ENCODE measurements at places on chromosomes 1 and 21. TPM values are rescaled to one million over a fixed set of nuclear protein-coding genes. Genes with fewer than 3 reads are reported as not detected.
A peak's percentile ranks its signal among the peaks of the same experiment; 100 is the strongest.

- no peak for DNase-seq
- no peaks in the 10 kb centered on the region for H3K4me1 ChIP-seq
- H3K27ac ChIP-seq: no peak overlapping the region
- H3K36me3 ChIP-seq: no peaks in the 10 kb centered on the region
- H3K27me3 ChIP-seq: no peaks in the 10 kb centered on the region
- H3K4me3 ChIP-seq: no peak overlapping the region
Measured at GRCh38 chr1:24283326-24284155, 35.6 kb upstream of the GRHL3 start.

DNA sequence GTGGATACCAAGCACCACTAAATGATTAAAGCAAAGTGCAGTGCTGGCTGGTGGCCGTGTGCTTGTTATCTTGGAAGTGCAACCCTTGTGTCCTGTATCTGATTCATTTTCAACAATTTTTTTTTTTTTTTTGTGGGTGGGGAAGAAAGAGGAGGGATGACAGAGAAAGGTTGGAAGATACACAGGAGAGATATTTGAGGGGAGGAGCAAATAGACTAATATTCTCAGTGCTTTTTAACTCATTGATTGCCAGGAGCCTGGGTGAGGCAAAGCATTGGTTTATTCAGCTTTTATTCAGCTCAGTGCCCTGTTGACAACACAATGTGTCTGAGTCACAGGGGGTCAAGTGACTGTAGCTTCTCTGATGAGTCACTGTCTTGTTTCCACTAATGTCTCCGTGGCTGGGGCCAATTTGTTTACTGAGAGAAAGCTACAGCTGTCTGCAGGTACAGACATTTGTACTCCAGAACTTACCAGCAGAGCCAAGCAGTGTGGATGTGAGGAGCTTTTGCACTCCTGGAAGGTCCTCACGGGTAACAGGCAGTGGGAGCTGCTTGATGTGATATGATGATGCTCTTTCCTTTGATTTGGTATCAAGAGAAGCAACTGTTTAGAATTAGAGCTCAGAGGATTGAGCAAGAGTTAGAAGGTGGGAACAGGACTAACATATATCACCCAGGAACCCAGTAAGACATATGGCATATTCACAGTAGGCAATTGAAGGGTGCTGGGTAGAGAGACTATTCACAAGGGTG, 23.6 kb upstream of the DNM3 start:
- H3K4me3 ChIP-seq: no peak overlapping the region
- no peaks in the 10 kb centered on the region for H3K36me3 ChIP-seq
- H3K27me3 ChIP-seq: no peaks in the 10 kb centered on the region
- DNase-seq: no peak

NBPF4 gene
- total RNA-seq: 0.11 TPM

- H3K36me3 ChIP-seq: no peaks in the 10 kb centered on the region
- H3K27ac ChIP-seq: no peak overlapping the region
- H3K4me1 ChIP-seq: peaks cover 10% of the 10 kb centered on the region
- no peak overlapping the region for H3K4me3 ChIP-seq
- H3K27me3 ChIP-seq: no peaks in the 10 kb centered on the region
Measured at GRCh38 chr1:54600947-54601721, 22.2 kb downstream of the FAM151A start.

- peaks cover 13% of the 10 kb centered on the region for H3K36me3 ChIP-seq
- peaks cover 64% of the 10 kb centered on the region for H3K4me1 ChIP-seq
- H3K27me3 ChIP-seq: no peaks in the 10 kb centered on the region
- peak overlapping the region; percentile 25 for H3K4me3 ChIP-seq
- no peak for DNase-seq
- peak overlapping the region; percentile 6 for H3K27ac ChIP-seq
Measured at GRCh38 chr1:9689971-9690381, 38.4 kb downstream of the PIK3CD start.

UBASH3A gene
- total RNA-seq: 38.7 TPM

GRCh38 chr21:19553919-19554615, 1150.5 kb upstream of the TMPRSS15 start:
- H3K36me3 ChIP-seq: no peaks in the 10 kb centered on the region
- H3K27ac ChIP-seq: no peak overlapping the region
- no peak for DNase-seq
- no peaks in the 10 kb centered on the region for H3K4me1 ChIP-seq

AKR7A3 gene
- total RNA-seq: 0.50 TPM

DNA sequence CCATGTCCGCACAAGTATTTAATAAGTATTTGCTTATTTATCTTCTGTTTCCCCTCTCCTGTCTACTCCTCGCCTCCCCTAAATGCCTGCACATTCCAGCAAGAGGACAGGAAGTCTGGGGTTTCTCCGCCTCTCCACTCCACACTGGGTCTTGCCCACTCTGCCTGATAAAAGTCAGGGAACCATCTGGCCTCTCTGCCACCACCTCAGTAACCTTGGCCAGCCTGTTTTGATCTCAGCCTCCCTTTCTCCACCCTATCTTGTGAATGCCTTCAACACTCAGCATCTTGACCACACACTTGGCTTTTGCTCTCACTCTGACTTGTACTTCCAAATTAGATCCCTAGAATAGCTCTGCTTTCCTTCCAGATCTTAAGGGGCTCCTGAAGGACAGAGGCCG, 165.3 kb upstream of the UBE2U start:
- no peak for DNase-seq
- H3K4me3 ChIP-seq: no peak overlapping the region
- H3K4me1 ChIP-seq: no peaks in the 10 kb centered on the region

- H3K36me3 ChIP-seq: no peaks in the 10 kb centered on the region
- no peaks in the 10 kb centered on the region for H3K27me3 ChIP-seq
- H3K27ac ChIP-seq: no peak overlapping the region
- no peak overlapping the region for H3K4me3 ChIP-seq
- no peak for DNase-seq
Measured at GRCh38 chr21:15026370-15026769, 38.4 kb downstream of the NRIP1 start.

SHE gene
- not detected for total RNA-seq

DNA sequence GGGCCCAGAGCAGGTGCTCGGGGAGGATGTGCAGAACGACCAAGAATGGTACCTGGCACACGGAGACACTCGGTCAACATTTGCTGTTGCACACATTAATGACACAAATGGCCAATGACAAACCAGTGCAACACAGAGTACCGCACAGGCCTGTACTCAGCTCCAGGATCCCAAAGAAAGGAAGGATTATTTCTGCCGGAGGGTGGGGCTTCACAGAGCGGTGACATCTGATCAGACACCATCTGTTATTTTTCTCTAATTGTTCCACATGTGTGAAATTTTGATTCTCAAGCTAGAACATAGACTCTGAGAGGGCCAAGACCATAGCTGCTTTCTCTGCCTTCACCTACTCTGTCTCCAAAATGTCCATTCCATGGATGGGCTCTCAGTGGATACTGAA, 100.4 kb downstream of the MRPL37 start:
- H3K27ac ChIP-seq: no peak overlapping the region
- H3K36me3 ChIP-seq: no peaks in the 10 kb centered on the region
- no peaks in the 10 kb centered on the region for H3K27me3 ChIP-seq
- peaks cover 77% of the 10 kb centered on the region for H3K4me1 ChIP-seq

- H3K4me3 ChIP-seq: no peak overlapping the region
- no peak for DNase-seq
- no peak overlapping the region for H3K27ac ChIP-seq
- H3K36me3 ChIP-seq: no peaks in the 10 kb centered on the region
Measured at GRCh38 chr1:115991909-115992308, 15.6 kb downstream of the SLC22A15 start.

PLEKHA6 gene
- total RNA-seq: 0.13 TPM

- no peaks in the 10 kb centered on the region for H3K27me3 ChIP-seq
- no peak overlapping the region for H3K4me3 ChIP-seq
- H3K27ac ChIP-seq: no peak overlapping the region
- H3K36me3 ChIP-seq: no peaks in the 10 kb centered on the region
Measured at GRCh38 chr21:20418353-20418752, 579.9 kb upstream of the NCAM2 start.

KCNT2 gene
- total RNA-seq: not detected

- H3K36me3 ChIP-seq: no peaks in the 10 kb centered on the region
- no peak for DNase-seq
- H3K27me3 ChIP-seq: peaks cover 4% of the 10 kb centered on the region
- H3K4me3 ChIP-seq: no peak overlapping the region
- H3K4me1 ChIP-seq: no peaks in the 10 kb centered on the region
Measured at GRCh38 chr1:31689854-31690253, 14.0 kb downstream of the COL16A1 start.

GRCh38 chr1:44819608-44820327, 11.4 kb downstream of the BTBD19 start:
- H3K36me3 ChIP-seq: no peaks in the 10 kb centered on the region
- DNase-seq: peak; percentile 89

- H3K36me3 ChIP-seq: no peaks in the 10 kb centered on the region
- DNase-seq: no peak
- H3K27me3 ChIP-seq: no peaks in the 10 kb centered on the region
- no peak overlapping the region for H3K27ac ChIP-seq
- H3K4me3 ChIP-seq: no peak overlapping the region
Measured at GRCh38 chr1:226981386-226981817, 41.3 kb downstream of the COQ8A start.

- no peaks in the 10 kb centered on the region for H3K4me1 ChIP-seq
- DNase-seq: no peak
- H3K27me3 ChIP-seq: no peaks in the 10 kb centered on the region
- H3K36me3 ChIP-seq: peaks cover 16% of the 10 kb centered on the region
- no peak overlapping the region for H3K27ac ChIP-seq
- no peak overlapping the region for H3K4me3 ChIP-seq
Measured at GRCh38 chr1:6184083-6184783, 4.1 kb upstream of the CHD5 start.

NMNAT2 gene
- total RNA-seq: not detected

DNA sequence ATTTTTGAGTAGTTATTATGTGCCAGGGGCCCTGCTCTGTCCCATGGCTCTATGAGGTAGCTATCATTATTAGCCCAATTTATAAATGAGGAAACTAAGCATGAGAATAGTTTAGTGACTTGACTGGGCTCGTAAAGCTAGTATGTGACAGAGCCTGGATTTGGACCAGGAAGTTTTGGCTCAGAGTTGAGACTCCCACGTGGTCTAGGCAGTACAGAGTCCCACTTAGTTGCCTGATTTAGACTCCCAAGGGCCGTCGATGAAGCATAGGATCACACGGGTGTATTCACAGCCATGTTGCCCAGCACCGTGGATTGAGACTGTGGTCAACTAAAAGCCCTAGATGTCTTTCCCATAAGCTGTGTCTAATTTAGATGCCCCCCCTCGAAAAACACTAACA, 81.7 kb downstream of the DDX20 start:
- H3K4me3 ChIP-seq: no peak overlapping the region
- no peak for DNase-seq
- H3K4me1 ChIP-seq: no peaks in the 10 kb centered on the region
- no peaks in the 10 kb centered on the region for H3K27me3 ChIP-seq

CYP4A11 gene
- not detected for total RNA-seq

DNA sequence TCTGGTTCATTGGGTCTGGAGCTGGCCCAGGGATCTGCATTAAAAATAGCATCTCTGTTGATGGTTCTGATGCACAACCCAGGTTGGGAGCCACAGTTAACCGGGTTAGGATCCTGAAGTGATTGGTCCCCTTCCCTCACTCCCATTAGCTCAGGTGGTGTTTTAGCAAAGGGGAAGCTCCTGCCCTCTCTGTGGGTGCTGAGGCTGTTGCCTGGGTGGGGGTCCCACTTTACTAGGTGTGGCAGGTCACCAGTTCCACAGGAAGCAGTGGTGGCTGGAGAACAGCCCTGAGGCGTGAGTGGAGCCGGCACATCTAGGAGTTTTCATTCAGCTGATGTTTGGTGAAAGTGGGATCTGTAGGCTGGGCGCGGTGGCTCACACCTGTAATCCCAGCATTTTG, 86.5 kb downstream of the MAN1C1 start:
- H3K27ac ChIP-seq: no peak overlapping the region
- H3K36me3 ChIP-seq: peaks cover 4% of the 10 kb centered on the region
- no peak for DNase-seq
- H3K27me3 ChIP-seq: no peaks in the 10 kb centered on the region
- no peak overlapping the region for H3K4me3 ChIP-seq
- peaks cover 39% of the 10 kb centered on the region for H3K4me1 ChIP-seq

SPRR5 gene
- not detected for total RNA-seq

DNA sequence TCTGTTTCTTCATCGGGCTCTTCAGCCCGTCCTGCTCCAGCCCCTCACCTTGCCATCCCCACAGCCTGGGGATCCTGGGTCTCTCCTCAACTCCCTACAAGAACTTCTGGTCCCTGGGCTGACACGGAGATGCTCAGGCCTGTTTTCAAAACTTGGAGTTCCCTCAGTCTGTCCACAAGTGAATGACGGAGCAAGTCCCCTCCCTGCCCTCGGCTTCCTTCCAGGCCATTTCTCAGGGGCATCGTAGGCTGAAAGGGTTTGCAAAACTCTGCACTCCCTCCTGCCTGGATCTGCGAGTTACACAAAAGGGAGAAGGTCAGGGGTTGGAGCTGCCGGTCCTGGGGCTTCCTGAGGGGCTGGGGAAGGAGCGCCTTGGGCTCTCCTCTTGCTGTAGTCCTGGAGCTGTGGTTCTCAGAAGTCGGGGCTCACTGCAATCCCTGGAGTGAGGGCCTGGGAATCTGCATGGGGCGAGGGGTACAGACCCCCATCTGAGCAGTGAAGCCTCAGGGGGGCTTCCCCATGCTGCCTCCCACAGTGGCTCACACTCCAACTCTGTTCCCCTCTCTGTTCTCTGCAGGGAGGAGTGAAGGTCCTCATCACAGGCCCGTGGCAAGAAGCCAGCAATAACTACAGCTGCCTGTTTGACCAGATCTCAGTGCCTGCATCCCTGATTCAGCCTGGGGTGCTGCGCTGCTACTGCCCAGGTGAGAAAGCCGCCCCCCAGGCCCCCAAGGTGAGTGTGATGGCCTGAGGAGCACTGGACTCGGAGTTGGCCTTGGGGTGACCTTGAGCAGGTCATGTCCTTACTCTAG, 100.6 kb upstream of the VAMP3 start:
- no peaks in the 10 kb centered on the region for H3K36me3 ChIP-seq
- no peak for DNase-seq
- H3K4me3 ChIP-seq: no peak overlapping the region
- no peaks in the 10 kb centered on the region for H3K4me1 ChIP-seq
- no peaks in the 10 kb centered on the region for H3K27me3 ChIP-seq

- H3K4me1 ChIP-seq: peaks cover 26% of the 10 kb centered on the region
- H3K4me3 ChIP-seq: no peak overlapping the region
- H3K27me3 ChIP-seq: peaks cover 5% of the 10 kb centered on the region
Measured at GRCh38 chr1:112711041-112711440, 4.1 kb downstream of the PPM1J start.

DNA sequence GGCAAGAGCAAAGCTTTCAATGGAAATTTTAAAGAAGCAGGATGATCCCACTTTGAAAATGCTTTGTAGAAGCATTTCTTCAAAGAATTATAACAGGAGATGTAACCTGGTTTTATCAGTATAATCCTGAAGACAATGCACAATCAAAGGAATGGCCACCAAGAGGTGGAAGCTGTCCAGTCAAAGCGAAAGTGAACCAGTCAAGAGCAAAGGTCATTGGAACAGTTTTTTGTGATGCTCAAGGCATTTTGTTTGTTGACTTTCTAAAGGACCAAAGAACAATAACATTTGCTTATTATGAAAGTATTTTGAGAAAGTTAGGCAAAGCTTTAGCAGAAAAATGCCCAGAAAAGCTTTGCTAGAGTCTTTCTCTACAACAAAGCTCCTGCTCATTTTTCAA, 5.5 kb upstream of the CD84 start:
- H3K4me1 ChIP-seq: peaks cover 38% of the 10 kb centered on the region
- no peaks in the 10 kb centered on the region for H3K36me3 ChIP-seq
- no peak for DNase-seq

TACSTD2 gene
- total RNA-seq: not detected

- DNase-seq: no peak
- H3K27me3 ChIP-seq: no peaks in the 10 kb centered on the region
- H3K4me3 ChIP-seq: no peak overlapping the region
- H3K4me1 ChIP-seq: no peaks in the 10 kb centered on the region
Measured at GRCh38 chr1:53306168-53306567, 21.7 kb downstream of the LRP8 start.
